HCT116 (cell line): ENCODE measurements at places on chromosomes 1 and 21.

GRCh38 chr1:244087611-244088010 is 36.5 kb downstream of the ZBTB18 start:
- DNase-seq = no peak

GRCh38 chr1:17509363-17509762 is 30.1 kb upstream of the ARHGEF10L start:
- no peak for DNase-seq

DNA sequence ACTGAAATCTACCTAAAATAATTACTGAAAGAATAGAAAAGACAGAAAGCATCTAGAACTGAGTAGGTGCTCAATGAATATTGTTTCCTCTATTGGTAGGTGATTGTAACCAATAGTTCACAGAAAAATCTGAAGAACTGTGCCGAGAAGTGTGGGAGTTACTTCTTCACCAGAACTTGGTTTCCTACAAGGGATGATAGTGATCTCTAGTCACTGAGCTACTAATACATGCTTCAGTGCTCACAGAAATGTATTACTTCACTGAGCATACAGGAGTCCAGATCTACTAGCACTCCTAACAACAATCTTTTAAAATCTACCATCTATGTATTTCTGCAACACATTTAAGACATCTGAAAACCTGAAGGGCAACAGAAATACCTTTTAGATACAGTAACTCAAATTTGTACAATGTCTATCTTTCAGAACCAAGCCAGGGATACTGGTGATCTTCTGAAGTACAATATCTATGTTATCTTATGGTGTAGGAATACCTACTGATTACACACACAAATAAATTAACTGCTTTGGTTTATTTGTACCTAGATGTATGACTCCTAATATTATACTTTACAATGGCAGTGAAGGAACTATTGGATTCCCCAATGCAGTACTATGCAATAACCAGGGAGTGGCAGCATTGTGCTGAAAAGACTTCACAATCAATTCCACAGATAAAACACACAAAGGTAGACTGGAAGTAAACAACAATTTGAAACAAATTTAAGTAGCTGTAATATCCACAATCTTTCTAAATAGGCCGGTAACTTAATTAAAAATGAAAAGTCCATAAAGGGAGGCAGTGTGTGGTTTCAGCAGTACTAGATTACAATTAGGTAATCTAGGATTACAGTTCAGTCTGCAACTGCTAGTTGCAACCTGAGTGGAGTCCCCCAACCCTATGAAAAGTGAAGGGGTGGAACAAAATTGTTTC is 243.0 kb downstream of the SLC45A1 start:
- DNase-seq = peak; percentile 16

DNA sequence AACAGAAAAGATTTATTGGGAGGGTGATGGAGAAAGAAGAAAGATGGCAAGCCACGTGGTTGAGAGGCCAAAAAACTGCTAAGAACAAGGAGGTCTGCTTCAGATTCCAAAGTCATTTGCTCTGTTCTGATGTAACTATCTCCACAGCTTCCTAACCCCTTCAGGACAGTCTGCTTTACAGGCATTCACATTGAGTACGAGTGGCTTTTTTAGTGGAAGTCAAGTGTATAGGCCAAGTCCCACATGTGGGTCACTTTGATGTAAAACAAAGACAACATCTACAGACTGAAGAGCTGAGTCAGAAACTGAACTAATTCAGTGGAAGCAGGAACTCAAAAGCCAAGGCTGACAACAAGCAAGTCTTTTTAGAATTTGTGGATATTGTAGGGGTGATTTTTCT is 128.7 kb upstream of the F3 start:
- DNase-seq = no peak

GRCh38 chr1:57276918-57277317 is 146.9 kb downstream of the DAB1 start:
- DNase-seq = no peak

DNA sequence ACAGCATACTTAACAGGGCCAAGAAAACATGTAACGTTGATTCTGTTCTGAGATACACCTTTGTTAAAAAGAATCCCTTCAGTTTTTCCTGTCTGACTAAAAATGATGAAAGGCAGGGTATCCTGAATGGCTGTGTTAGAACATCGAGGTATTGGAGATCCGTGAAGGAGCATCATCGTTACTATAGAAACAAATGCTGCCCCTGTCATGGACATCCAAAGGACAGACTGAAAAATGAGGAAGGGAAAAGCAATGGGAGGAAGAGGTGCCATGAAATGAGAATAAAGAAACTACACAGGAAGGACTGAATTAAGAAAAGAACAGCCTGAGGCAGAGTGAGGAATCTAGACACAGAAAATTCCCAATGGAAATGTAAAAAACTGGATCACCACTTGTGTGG is 257.9 kb downstream of the PDE4B start:
- no peak for DNase-seq

DNA sequence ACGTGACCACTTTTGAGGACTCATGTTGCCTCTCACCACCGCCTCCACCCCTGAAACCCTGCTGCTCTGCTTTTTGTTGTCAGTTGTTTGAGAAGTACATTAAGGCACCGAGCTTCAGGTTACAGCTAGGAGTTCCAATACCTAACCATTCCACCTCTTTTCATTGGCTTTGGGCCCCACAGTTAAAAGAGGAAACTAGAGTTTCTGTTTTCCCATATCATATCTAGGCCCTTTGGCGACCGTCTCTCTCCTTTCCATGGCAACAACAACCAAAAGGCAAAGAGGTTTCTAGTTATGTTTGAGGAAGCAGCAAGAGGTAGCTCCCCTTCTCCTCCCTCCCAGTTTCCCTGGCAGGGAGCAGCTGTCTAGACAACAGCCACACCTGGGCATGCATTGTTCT is 5.9 kb downstream of the ANKRD35 start:
- no peak for DNase-seq

DNA sequence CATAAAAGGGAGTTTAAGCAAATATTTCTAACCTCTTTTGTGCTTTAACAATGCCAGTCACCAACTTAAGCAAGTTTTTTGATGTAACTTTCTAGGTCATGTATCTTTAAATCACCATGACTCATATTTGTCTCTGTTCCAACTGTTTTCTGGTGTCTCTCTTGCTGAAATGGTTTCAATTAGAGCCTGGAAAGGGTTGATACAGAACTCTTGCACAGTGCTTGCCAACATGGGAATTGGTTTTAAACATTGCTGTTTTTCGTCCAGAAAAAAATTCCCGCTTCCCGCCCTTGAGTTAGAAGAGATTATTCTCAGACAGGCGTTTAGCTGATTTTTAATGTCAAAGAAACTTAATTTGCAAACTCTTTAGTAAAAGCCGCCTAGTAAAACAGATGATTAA is 46.4 kb upstream of the SLC22A15 start:
- DNase-seq = no peak

GRCh38 chr21:25788677-25789076 is 53.9 kb downstream of the GABPA start:
- DNase-seq = no peak

DNA sequence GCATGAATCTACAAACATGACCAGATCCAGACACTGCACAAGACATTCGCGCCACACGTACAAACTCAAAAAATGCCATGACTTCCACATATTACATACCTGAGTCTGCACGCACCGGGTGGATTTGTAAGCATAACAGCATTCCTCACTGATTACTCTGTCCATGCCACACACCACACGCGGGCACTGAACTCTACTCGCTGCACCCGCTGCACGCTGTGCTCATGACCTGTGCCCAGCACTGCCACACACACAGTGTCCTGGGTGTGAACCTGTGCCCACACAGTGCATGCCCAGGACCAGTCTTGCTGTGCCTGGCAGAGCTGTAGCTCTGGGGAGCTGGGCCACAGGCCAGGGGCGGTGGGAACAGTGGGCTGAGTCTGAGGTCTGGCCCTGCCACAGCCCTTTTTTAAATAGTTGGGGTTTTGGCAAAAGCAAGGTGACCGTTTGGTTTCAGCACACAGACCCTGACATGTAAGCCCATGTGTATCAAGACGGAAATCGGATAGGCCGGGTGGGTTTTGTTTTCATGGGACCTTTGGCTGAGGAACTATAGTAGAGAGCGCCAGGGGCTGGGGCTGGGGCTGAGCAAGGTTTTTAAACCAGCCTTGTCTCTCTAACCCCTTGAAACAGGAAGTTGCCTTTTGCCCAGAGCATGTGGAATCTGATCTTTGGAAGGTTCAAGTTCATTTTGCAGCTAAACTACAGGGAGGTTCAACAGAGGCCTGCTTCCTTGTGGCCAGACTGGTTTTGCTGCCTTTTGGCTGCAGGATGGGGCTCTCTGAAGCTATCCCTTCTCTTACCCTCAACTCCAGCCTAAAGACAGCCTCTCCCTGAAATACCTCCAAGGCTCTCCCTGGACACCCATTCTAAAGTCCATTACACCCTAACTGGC is 12.3 kb upstream of the GOLT1A start:
- no peak for DNase-seq

DNA sequence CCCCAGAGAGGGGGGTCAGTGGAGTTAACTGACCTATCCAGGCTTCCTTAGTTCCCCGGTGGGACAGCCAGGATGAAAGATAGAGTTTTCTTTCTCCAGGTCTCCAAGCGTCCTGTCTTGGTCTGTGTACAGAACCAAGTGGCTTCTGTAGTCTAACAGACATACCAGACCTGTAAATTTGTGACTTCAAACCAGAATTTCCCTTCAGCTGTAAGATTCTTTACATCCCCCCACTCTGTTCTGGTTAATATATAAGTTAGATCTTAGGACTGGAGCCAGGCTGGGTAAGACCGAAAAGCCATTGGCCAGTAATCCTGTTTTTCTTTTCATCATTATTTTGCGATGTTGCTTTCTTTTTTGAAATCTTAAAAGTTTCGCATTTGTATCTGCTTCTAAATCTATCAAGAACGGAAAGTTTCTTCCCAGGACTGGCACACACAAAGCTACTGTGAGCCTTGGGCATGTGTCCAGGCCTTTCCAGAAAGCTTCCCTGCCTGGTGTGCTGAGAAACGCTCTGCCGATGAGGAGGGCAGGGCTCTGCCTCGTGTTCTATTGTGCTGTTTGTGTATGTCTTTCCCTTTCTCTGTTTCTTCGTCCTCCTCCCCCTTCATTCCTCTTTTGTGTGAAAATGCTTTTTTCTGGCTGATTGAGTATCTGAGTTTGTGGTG is 72.3 kb downstream of the RGL1 start:
- DNase-seq = no peak

DNA sequence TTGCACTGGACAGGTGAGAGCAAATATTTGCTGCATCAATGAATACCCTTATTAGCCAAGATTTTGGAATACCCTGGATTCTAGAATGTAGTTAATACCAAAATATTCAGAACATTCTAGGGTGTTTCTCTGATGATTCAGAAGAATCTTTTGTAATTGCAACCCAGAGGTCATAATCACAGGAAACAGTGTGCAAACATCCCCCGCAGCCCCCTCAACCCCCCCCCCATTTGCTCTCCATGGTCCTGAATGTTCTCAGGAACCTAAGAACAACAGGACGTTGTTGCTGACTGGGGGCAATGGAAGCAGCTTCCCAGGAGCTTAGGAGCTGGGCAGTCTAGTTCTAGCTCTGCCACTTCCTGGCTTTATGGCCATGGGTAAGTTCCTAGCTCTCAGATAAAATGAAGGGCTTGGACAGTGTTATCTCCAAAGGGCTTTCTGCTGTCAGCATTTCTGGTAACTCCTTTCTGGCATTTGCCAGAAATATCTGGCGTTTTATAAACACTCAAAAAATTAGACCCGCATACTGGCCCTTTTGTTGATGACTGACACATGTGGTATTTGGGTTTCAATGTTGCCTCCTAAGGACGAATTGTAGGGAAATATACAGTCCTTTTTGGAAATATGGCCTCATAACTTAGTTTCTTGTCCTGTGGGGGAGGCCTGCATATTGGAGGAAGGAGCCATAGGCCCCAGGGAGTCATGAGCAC is 178.6 kb downstream of the RRAGC start:
- DNase-seq = no peak

- DNase-seq = no peak
Observed at GRCh38 chr1:107123741-107124140, 17.1 kb upstream of the NTNG1 start.

- no peak for DNase-seq
Observed at GRCh38 chr1:109131800-109132199, 17.9 kb downstream of the ELAPOR1 start.

DNA sequence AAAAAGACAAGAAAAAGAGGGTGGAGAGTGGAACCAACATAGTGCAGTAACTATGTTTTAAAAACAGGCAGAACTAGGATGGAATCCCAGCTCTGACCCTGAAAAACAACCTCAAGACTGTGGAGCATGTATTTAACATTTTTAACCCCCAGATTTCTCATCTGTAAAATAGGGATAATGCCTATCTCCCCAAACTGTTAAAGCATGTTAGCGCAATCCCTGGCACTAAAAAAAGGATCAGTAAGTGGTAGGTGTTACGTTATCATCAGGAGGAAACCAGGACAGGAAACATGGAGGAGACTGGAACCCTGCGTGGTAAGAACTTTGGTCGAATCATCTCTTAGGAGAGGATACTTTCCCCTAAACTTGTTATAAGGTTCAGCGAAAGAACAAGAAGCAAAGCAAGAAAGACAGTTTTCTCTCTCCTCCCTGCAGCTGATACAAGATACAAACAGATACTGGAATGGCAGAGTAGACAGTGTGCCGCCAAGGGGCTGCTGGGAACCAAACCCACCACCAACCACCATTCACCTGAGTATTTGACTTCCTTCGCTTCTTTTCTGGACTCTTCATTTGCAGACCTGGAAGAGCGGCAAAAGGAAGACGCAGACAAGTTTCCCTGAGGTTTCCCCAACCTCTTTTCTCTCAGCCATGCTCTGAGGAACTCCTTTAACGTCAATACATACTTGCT is 991 bp downstream of the PYGO2 start:
- DNase-seq = no peak

- DNase-seq = peak; percentile 41
Observed at GRCh38 chr1:66563094-66563800, 29.3 kb downstream of the SGIP1 start.

- no peak for DNase-seq
Observed at GRCh38 chr1:165616987-165617546, 14.0 kb upstream of the MGST3 start.

- DNase-seq = no peak
Observed at GRCh38 chr1:74502432-74502831, 10.0 kb downstream of the LRRC53 start.

GRCh38 chr1:39949891-39950290 is 5.1 kb upstream of the MFSD2A start:
- no peak for DNase-seq

GRCh38 chr1:185646202-185646683 is 87.9 kb upstream of the HMCN1 start:
- peak; percentile 78 for DNase-seq

- no peak for DNase-seq
Observed at GRCh38 chr21:45719177-45719802, 75.8 kb downstream of the PCBP3 start.
